ENCODE measurements at places on chromosomes 16 and 17.

GRCh38 chr16:23296994-23297393, 5.1 kb upstream of the SCNN1B start:
- DNase-seq = no peak

- DNase-seq = peak; percentile 35
Measured at GRCh38 chr17:63476854-63477479, at the start of gene ACE. Gene ACE (plus strand): TSS chr17:63477061. CDS start chr17:63477095, 34 bp downstream.

- DNase-seq = no peak
Measured at GRCh38 chr16:1338119-1338730, 4.8 kb downstream of the BAIAP3 start.

- peak; percentile 5 for DNase-seq
Measured at GRCh38 chr17:16352303-16352666, 984 bp downstream of the CENPV start.

- no peak for DNase-seq
Measured at GRCh38 chr16:15599303-15600070, 43.5 kb downstream of the MARF1 start.

DNA sequence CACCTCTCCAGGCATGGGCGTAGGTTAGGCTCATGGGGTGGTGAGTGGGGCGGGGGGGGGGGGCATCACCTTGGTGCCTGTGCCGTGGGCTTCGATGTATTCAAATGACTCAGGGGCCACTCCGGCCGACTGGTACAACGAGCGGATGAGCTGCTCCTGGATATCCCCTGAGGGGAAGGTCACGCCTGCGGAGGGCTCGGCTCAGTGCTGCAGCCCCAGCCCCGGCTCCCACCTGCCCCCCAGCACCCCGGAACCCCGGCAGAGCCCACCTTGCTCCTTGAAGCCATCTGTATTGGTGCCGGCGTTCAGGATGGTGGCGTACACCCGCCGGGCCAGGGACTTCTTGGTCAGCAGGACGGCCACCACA, 5.4 kb downstream of the FASN start:
- DNase-seq = no peak

DNA sequence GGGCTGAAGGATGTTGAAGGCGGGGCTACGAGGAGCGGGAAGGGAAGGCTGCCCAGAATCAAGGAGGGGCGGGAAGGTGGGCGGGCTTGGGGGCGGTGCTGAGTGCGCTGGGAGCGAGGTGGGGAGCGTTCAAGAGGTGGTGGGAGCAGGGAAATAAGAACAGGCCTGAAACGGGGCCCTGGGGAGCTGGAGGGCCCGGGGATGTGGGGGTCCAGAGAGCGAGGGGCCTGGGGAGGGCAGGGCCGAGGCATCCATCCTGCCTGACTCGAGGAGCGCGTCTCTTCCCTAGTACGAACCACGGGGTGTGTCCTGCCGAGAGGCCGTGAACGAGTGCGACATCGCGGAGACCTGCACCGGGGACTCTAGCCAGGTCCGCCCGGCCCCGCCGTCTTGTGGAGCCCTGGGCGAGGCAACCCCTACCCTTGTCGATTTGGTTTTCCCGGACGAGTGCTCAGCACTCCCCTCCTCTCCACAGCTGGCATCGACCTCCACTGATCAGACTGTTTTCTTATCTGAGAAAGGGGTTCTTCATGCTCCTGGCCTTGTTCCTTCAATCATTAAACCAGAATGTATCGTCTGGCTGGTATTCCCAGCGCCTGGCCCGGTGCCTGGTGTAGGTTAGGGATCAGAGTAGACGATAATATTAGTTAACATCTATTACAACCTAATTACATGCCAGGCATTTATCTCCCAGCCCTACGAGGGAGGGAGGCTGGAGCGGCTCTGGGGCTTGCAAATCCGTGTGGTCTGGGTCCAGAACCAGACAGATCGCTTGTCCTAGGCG, 17.2 kb downstream of the ADAM11 start:
- no peak for DNase-seq

- no peak for DNase-seq
Measured at GRCh38 chr16:12330946-12331345, 354.4 kb downstream of the SNX29 start.

GRCh38 chr17:17121162-17121561, 78.9 kb downstream of the MPRIP start:
- DNase-seq = no peak

DNA sequence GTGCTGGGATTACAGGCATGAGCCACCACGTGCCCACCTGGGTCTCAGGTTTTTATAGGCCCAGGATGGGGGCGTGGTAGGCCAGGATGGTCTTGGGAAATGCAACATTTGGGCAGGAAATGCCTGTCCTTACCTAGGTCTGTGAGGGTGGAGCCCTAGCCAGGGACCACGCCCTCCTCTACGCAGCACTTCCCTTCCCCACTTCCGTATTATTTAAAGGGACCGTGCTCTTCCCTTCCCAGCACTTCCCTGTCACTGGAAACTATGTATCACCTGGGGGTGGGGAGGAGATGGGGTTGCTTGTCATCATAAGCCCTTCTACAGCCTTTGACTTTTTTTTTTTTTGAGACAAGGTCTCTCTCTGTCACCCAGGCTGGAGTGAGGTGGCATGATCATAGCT, 238.9 kb upstream of the NLRP1 start:
- DNase-seq = no peak

GRCh38 chr17:32971171-32971570, 20.5 kb upstream of the SPACA3 start:
- DNase-seq = no peak

GRCh38 chr16:17038415-17038814, 432.3 kb downstream of the XYLT1 start:
- no peak for DNase-seq

DNA sequence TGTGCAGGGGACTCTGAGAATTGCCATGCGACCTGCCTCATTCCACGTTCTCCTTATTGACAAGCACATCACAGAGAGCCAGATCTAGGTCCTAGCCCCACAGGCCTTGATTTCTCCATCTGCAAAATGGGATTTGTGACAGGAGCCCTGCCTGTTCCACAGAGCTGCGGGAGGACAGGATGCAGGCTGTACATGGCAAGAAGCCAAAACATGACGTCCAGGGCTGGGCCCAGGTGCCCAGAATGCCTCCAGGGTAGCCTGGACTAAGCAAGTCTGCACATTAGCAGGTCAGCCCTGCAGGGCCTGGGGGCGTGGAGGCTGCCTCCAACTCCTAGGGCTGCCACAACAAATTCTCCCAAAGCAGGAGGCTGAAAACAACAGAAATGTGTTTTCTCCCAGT, 235.7 kb upstream of the SDK2 start:
- DNase-seq = no peak

DNA sequence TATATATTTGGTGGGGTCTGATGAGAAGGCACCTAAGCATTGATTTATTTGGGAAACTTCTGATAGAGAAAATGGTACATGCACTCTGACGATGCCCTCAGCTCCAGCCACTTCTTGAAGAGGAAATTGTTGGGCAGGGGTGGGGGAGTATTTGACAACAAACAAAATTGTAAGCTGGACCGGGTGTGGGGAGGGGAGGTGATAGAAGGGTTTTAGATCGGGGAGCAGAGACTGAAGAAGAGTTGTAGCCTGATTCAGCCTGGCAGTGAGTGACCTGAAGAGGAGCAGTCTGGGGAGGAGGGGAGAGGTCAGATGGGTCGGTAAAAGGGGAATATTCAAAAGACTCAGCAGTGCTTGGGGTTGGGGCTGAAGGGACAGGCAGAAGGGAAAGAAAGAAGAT, 2284.7 kb downstream of the TP53TG3F start:
- no peak for DNase-seq

DNA sequence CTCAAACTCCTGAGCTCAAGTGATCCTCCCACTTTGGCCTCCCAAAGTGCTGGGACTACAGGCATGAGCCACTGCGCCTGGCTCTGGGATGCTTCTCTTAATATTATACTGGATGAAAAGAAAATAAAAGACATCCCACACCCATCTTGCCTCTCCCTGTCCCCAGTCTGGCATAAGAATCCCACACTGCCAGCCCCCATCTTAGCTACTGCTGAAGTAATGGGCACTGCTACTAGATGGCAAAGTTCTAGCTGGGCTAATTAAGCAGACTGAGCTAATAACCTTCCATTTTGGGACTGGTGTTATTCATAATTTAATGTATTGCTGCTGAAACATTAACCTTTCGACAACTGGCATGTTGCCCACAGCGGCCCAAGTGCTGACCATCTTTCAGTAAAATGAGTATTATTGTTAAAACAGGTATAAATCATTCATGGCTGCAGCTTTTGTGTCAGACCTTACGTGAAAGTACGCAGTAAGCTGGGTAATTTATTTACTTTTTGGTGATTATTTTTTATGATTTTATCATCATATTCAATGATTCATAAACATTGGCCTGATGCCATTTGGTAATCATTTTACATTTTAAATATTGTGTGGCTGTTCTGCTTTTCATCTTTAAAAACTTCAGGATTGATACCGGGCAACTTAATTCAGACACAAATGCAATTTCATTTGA, 47.4 kb upstream of the ZFHX3 start:
- no peak for DNase-seq

DNA sequence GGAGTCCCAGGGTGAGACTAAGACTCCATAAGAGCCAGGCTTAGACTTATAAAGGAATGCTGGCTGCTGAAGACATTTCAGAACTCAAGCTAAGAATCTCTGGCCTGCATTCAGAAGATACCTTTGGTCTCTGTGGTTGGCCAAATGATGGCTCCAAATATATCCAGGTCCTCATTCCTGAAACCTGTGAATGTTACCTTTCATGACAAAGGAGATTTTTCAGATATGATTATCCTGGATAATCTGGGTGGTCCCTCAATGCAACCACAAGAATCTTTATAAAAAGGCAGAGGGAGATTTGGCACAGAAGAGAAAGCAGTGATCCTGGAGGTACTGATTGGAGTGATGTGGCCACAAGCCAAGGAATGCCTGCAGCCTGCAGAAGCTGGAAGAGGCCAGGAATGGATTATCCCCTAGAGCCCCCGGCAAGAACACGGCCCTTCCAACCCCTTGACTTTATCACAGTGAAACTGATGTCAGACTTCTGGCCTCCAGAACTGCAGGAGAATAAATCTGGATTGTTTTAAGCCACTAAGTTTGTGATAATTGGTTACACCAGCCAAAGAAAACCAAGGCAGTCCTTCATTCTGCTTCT, 253.3 kb downstream of the SLC39A11 start:
- DNase-seq = no peak

DNA sequence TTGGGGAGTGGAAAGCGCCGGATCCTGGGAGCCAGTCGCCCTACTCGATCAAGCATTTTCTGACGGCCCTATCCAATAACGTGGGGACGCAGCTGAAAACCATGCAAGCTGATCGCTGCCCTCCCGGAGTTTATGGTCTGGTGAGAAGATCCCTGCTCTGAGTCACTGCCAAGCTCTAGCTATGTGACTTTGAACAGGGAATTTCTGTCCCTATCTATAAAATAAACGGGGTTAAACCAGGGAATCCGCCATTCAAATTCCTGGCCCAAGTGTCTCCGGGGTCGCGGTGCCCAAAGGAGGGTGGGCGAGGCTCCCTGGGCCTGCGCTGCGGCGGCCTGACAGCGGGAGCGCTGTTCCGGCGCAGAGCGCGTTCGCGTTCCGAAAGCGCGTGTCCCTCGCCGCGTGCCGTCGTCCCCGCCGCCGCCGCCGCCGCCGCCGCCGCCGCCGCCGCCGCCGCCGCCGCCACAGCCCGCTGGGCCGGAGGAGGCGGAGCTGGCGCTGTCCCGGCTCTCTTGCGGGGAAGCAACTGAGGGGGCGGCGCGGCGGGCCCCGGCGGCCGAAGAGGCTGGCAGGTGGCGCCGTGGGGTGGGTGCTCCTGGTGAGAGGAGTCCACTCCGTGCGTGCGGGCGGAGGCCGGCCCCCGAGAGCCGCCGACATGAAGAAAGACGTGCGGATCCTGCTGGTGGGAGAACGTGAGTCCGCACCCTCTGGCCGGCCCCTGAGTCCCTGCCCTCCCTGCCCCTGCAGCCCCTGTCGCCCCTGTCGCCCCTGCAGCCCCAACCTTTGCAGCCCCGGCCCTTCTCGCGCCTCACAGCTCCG, at the start of gene RHOT1:
Gene RHOT1 (plus strand): TSS at position 465 of the 819 bp plus-strand sequence. CDS start 191 bp downstream, at position 656.
- DNase-seq = peak; percentile 83

GRCh38 chr16:66278604-66279262, 87.8 kb upstream of the CDH5 start:
- no peak for DNase-seq

DNA sequence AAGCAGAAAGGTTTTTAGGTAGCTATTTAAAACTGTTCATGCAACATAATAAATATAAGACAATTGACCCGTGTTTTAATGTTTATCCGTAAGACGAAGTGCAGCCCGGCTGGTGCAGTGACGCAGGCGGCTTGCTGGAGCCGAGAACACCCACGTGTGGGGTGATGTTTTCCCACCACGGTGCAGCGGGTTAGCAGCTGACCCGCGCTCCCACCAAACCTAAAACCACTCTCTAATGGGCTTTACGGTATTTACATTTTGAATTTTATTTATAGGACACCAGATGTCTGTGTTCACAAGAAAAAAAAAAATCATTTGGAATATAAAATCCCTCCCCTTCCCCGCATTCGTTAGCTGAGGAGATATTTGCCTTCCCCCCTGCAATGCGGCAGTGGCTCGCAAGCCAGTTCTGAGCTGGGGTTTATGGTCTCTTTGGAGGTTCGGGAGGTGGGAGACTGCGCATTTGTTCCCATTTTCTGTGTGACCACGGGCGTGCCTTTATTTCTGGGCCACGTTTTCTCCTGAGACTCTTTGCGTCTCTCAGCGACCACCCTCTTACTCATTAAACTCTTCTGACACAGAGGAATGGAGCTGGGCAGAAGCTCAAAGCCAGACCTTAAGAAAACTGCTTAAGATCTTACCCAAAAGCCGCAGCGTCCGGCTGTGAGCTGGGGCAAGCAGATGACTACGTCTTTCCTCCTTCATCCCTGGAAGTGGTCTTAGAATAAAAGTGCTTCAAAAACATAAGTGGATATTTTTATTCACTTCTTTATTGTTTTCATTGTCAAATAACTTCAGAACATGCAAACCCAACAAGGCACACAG, 301.1 kb downstream of the IRF8 start:
- no peak for DNase-seq

DNA sequence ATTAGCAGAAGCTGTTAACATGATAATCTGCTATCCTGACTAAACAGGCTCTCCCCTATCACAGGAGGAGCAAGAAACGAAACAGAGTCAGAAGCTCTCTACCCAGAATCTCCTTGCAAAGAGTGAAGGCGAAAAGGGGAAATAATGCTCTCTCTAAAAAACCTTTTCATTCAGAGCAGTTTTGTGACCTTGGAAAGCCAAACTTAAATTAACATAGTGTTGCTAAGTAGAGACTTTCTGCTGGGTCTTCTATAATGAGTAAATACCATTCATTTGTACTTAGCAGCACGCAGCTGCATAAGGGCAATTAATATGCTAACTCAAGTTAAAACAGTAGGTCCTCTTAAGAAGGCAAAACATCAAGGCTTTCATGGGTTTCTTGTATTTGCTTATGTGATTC, 101.7 kb upstream of the GPR139 start:
- DNase-seq = no peak

- no peak for DNase-seq
Measured at GRCh38 chr16:51816929-51817328, 665.9 kb upstream of the SALL1 start.

GRCh38 chr17:57487573-57487972, 231.2 kb downstream of the MSI2 start:
- DNase-seq = no peak

- no peak for DNase-seq
Measured at GRCh38 chr17:58569196-58569595, 54.8 kb upstream of the MTMR4 start.
